Activated naive CD4-positive, alpha-beta T cell (primary cell): ENCODE measurements at places on chromosomes 5 and 9.
A peak's percentile ranks its signal among the peaks of the same experiment; 100 is the strongest.

- DNase-seq, result no peak
Observed at GRCh38 chr9:81614335-81614734, 75.0 kb downstream of the TLE1 start.

GRCh38 chr5:130501151-130501865, 597.0 kb downstream of the CHSY3 start:
- no peak for DNase-seq

DNA sequence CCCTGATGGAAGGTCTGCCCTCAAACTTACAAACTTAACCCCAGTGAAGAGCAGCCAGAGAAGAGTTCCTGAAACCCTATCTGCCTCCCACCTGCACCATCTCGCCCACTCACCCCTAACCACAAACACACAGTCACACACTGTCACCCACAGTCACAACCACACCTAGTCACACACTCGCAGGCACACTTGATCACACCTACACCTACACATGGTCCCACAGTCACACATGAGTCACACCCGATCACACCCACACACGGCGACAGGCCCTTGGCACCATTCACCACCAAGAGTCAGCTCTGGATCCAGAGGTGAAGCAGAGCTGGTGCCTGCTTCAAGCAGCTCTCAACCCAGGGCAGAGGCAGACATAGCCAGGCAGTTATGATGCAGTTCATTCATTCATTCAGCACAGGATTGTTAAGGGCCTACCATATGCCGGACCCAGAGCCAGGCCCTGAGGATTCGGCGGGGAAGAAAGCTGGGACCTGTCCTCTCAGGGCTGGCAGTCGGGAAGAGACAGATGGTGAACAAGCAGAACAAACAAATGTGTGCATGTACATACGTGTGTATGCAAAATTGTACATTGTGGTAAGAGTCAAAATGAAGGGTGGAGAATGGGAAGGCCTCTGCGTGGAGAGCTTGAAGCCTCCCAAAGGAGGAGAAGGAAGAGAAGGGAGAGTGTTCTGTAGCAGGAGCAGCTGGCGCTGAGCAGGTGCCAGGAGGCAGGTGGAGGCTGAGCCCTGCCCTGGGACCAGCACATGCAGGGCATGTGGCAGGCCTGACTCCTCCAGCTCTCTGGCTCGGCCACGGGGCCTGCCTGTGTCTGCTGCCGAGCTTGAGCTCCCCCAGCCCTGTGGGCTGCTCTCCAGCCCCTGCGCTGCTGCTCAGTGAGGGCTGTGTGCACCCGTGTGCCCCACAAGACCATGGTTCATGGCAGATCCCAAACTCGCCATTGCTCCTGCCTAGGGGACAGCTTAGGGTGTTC, 6.4 kb downstream of the TSPAN17 start:
- no peak for DNase-seq

DNA sequence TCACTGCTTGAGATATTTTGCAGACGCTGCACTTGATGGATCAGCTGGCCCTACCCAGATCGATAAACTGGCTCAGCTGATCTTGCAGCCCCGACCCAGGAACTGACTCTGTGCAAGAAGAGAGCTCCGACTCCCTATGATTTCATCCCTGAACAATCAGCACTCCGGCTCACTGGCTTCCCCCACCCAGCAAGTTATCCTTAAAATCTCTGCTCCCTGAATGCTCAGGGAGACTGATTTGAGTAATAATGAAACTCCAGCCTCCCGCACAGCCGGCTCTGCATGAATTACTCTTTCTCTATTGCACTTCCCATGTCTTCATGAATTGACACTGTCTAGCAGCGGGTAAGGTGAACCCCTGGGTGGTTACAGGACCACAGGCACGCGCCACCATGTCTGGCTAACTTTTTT, 16.9 kb upstream of the NANS start:
- DNase-seq, result no peak

- DNase-seq, result no peak
Observed at GRCh38 chr5:98110791-98111190, 662.7 kb upstream of the RGMB start.

DNA sequence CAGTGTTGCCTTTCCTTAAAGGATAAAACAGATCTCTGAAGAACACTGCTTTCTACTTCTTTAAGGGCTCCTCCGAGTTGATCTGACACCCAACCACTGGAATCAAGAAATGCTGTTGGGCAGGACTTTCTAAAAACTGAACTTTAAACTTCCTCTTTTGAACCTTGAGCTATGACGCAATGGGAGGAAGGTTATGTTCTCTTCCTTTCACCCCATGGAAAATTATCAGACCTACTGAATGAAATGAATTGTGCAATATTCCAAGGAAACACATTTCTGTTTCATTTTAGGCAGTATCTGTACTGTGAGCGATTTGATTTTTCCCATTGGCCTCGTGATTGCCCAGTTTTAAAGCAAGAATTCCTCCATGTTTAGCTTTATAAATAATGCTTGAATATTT, 206.0 kb upstream of the PRR16 start:
- no peak for DNase-seq

GRCh38 chr9:105114964-105115728, 129.3 kb upstream of the SLC44A1 start:
- DNase-seq, result no peak

GRCh38 chr5:134586866-134587524, 45.6 kb downstream of the SAR1B start:
- peak; percentile 68 for DNase-seq

GRCh38 chr5:91095313-91095712, 287.8 kb downstream of the ARRDC3 start:
- no peak for DNase-seq

DNA sequence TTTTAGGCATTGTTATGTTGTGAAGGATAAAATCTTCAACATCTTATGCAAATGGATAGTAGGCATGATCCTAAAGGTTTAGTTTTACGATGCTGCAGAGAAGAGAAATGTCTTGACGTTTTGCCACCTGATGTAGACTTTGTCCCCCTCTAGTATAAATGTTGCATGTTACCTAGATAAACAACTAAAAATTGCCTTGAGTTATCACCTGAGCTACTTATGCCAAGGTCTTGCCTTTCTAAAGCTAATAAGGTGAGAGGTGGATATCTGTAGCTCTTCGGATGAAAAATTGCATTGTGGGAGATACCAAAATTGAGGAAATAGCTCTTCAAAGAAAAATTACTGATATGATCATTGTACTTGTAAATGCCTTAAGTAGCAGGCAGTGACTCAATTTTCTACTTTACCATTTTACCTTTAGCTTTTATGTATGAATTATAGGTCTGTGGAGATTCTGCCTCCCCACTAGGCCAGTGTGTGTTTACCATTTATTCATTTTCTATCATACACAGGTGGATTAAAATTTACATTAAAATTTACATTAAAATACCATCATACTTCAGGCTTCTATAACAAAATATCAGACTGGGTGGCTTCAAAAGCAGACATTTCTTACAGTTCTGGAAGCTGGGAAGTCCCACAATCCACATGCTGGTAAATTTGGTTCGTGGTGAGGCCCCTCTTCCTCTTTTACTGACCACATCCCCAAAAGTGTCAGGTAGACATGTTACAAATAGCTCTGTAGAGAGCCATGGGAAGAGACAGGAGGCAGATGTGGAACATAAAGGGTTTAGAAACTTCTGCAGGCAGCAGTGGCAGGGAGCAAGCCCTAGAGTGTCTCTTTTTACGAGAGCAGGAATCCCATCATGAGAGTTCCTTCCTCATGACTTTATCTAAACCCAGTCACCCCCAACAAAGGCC, 100.7 kb upstream of the ERBIN start:
- no peak for DNase-seq

DNA sequence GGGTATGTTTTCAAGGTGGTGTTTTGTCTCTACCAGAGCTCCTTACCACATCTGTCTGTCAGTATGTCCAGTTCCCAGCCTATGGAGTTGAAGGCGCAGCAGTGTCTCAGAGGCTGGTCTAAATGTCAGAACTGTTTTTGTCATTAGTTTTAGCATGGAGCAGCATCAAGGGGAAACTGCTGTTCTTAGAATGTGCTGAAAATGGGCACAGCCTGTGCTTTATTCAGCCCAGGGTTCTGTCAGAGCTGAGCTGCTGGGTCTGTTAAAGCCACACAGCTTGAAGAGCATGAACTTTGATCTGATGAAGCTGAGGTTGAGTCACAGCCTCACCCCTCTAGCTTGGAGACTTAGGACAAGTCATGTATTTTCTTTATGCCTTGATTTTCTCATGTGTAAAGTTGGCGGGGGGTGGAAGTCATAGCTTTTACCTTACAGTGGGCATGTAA, 71.9 kb downstream of the RALGPS1 start:
- DNase-seq, result no peak

GRCh38 chr5:35248843-35249780, 18.8 kb upstream of the PRLR start:
- no peak for DNase-seq

DNA sequence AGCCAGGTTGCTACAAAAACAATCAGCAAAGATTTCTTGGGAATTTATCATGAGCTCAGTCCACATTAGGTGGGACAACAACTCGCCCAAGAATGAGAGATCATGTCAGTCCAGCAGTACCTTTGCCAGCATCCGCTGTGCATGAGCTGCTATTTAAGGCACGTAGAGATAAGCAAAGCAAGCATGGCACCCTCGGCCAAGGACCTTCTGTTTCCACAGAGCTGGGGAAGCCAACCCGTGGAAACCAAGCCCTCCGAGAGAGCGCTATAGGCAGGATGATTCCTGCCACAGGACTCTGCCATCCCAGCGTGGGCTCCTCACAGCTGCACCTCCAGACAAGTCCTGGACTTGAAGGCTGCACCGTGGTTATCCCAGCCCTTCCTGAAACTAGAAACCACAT, 189.5 kb upstream of the PPP1R26 start:
- no peak for DNase-seq

DNA sequence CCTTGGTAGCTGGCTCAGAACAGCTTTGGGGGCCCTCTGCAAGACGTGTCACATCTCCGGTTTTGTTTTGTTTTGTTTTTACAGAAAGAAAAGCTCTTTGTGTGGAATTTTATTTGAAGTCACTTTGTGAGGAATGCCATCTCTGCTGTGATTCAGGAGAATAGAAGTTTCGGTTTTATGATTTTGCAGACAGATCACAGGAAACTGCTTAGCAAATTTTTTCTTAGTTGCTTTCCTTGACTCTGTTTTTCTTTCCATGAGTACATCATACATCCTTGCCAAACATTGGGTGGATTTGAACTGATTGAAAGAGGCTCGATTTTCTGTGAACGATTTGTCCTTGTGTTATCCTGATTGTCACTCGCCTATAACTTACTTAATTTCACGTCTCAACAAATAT, 5.1 kb downstream of the SEMA5A start:
- no peak for DNase-seq

GRCh38 chr5:122999947-123000563, 36.5 kb downstream of the PPIC start:
- no peak for DNase-seq

DNA sequence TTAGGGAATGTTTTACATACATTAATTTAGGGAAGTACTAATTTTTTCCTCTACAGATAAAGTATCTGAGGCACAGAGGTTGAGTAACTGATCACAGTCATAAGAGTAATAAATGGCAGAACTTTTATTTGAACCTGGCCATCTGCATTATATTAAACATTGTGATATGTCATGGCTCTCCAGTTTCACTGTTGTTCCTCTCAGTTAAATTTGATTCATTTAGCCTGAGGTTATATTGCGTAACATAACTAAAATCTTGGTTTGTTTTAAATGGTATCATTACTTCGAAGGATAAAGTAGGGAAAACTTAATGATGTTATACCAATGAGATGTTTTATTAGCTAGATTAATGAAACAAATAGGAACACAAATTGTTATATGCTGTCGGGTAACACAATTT, 284.4 kb downstream of the KDM4C start:
- DNase-seq, result no peak

- DNase-seq, result no peak
Observed at GRCh38 chr5:25618821-25619220, 974.0 kb upstream of the CDH10 start.

DNA sequence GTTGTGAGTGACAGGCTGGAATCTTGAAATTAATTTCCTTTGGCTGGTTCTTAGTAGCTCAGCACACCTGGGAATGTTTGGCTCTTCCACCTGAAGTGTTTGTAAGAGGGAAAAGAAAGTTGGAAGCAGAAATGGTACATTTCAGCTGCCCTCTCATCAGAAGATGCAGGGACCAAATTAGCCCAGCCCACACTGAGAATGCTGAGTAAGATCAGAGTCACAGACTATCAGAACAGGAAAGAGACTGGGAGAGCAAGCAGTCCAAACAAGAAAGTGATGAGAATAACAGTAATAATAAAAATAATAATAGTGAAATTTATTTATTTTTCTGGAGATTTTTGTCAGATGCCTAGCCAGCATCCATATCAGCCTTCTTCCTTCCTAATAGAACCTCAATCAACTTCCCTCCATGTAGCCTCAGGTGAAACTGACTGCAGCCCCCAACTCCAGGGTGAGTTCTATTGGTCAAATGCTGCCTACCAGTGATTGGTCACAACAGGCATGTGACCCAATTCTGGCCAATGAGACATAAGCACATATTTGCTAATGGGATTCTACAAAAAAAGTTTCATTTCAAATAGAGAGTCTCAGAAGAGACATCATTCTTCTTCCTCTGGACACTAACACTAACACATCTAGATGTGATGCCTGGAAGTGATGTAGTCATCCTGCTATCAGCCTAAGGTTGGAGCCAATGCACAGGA, 31.2 kb upstream of the ADRA1B start:
- DNase-seq, result no peak

DNA sequence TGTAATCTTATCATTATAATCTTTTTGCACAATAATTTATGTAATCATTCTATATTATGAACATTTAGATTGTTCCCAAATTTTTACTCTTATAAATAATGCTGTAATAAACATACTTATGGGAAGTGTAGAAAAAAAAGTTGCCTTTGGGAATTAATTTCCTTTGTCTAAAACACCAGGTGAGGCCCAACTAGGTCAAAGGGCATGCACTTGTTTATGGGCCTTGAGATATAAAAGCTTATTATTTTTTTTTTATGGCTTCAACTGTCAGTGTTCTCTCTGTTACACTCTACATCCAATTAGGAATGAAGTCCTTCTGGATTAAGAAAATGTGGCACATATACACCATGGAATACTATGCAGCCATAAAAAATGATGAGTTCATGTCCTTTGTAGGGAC, 6.5 kb upstream of the PRLR start:
- DNase-seq, result no peak

DNA sequence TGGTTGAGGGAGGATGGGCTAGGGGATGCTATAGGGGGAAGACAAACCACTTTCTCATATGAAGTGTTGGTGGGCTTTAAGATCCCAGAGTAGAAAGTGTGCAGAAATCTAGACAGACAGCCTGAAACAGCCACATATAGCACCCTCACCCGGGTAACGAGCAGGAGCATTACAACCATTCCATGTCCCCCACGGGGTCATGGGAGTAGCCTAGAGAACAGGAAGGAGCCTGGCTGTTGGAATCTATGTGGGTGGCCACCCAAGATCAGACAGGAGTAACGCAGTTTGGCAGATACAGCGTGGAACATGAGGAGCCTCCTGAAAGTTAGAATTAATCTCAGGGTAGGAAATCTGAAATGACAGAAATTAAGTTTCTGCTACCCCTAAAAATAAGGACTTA, 146.1 kb upstream of the RAI14 start:
- no peak for DNase-seq
